IMR-90 (cell line): ENCODE measurements at places on chromosomes 6 and 20. TPM values are rescaled to one million over a fixed set of nuclear protein-coding genes. Genes with fewer than 3 reads are reported as not detected.

MROH8 gene
- total RNA-seq = 1.1 and 1.8 TPM in 2 replicates

PDYN gene
- total RNA-seq = not detected in 2 replicates

STX11 gene
- 0.54 and 0.56 TPM in 2 replicates for total RNA-seq

TBC1D20 gene
- 36.7 and 42.8 TPM in 2 replicates for total RNA-seq

HAO1 gene
- not detected in 2 replicates for total RNA-seq

GLO1 gene
- 111 and 177 TPM in 2 replicates for total RNA-seq

SYTL3 gene
- total RNA-seq = 3.6 and 4.3 TPM in 2 replicates

CRNKL1 gene
- 20.1 and 33.9 TPM in 2 replicates for total RNA-seq

ECT2L gene
- total RNA-seq = not detected in 2 replicates

DNA sequence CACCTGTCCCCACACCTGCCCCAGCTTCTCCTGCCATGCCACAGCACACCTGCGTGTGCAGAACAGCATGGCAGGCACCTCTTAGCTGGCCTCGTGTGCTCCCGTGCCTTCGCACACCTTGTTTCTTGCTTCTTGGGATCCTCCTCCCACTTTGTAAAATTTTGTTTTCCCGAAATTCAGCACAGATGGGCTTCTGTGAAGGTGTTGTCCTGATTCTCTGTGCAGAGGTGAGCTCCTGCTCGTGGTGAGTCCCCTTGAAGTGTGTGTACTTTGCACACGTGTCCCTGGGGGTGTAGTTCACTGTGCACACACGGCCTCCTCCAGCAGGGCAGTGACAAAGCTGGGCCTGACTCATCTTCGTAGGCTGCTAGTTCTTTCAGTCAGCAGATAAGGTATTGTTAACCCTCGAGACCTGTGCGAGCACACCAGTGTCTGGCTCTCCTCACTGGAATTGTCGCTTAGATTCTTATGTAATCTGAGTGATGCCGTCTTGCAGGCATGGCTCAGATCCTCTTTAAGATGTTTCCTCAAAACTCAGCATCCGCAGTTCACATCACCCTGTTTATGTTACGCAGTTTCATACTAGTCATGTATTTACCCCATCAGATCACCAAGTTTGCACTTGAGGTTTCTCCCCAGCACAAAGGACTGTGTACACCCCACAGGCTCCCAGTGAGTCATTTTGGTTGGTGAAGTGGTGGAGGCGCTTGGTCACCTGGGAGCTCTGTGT lies 77.7 kb downstream of the CDYL start:
- no peaks in the 10 kb centered on the region; the same call in 1 of the 2 replicates for H3K4me1 ChIP-seq
- no peak overlapping the region for H3K4me3 ChIP-seq
- 0 out of 2 replicates have a peak, but pooled peaks cover 2% of the 10 kb centered on the region for H3K36me3 ChIP-seq
- no peak overlapping the region for H3K27ac ChIP-seq
- H3K27me3 ChIP-seq = no peaks in the 10 kb centered on the region

GRCh38 chr6:90496258-90497016 lies 90.4 kb downstream of the MAP3K7 start:
- H3K4me3 ChIP-seq = no peak overlapping the region
- no peak for DNase-seq
- no peaks in the 10 kb centered on the region for H3K36me3 ChIP-seq

GRCh38 chr6:10837622-10837994 lies 731 bp downstream of the MAK start:
- peaks cover 3% of the 10 kb centered on the region; the same call in 1 of the 2 replicates for H3K4me1 ChIP-seq
- no peaks in the 10 kb centered on the region for H3K36me3 ChIP-seq
- no peak overlapping the region for H3K27ac ChIP-seq
- H3K27me3 ChIP-seq = peaks cover 30% of the 10 kb centered on the region

DNA sequence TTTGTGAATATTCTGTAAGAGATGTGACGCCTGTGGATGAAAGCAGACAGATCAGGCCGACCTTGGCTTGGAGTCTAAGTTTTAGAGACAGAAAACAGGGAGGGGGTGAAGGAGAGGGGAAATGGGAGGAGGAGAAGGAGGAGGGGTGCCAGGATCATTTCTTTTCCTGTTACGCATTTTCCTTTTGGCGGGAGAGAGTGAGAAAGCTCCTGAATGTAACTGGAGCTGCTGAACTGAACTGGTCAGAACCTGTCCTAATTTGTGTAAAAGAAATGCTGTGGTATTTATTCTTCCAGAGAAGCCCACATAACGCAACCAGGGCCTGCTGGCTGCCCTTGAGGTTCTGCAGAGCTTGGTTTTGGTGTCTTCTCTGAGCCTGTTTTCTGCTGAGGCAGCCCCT lies 41.9 kb downstream of the UTRN start:
- H3K36me3 ChIP-seq = no peaks in the 10 kb centered on the region
- H3K4me3 ChIP-seq = no peak overlapping the region
- peaks cover 11% of the 10 kb centered on the region for H3K4me1 ChIP-seq
- DNase-seq = no peak
- no peaks in the 10 kb centered on the region for H3K27me3 ChIP-seq

DNA sequence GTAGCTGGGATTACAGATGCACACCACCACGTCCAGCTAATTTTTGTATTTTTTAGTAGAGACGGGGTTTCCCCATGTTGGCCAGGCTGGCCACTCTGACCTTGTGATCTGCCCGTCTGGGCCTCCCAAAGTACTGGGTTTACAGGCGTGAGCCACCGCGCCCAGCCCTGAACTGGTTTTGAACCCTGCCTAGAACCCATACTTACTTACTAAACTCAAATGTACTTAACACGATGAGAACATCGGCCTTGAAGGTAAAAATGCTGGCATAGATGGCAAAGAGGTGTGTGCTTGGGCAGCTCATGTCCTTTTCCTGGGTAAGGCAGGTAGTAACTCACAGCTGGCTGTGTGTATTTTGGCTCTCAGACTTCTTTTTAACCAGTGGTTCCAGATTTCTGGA lies 3.2 kb upstream of the ARMC12 start:
- no peak overlapping the region for H3K27ac ChIP-seq
- H3K4me3 ChIP-seq = no peak overlapping the region
- DNase-seq = no peak
- H3K36me3 ChIP-seq = no peaks in the 10 kb centered on the region
- H3K4me1 ChIP-seq = no peaks in the 10 kb centered on the region

DNA sequence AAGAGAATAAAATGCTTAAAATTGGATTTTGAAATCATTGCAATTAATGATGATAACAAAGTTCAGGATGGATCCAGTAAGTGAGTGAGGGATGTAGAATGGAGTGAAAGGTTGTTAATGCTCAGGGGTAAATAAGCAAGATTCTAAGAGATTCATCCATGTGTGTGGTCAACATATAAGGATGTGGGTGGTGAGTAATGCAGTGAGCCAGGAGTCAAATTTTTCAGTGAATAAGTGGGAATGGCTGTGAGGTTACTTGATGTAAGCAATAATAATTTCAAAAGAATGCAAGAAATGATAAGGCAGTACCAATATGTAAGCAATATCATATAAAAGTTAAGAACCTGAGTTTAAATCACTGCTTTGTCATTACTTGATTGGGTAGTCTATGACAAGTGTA lies 207.5 kb upstream of the ADGRB3 start:
- no peaks in the 10 kb centered on the region for H3K36me3 ChIP-seq
- H3K4me1 ChIP-seq = no peaks in the 10 kb centered on the region
- no peak overlapping the region for H3K27ac ChIP-seq
- peak; percentile 0 for DNase-seq
- no peak overlapping the region for H3K4me3 ChIP-seq
- H3K27me3 ChIP-seq = no peaks in the 10 kb centered on the region

DNA sequence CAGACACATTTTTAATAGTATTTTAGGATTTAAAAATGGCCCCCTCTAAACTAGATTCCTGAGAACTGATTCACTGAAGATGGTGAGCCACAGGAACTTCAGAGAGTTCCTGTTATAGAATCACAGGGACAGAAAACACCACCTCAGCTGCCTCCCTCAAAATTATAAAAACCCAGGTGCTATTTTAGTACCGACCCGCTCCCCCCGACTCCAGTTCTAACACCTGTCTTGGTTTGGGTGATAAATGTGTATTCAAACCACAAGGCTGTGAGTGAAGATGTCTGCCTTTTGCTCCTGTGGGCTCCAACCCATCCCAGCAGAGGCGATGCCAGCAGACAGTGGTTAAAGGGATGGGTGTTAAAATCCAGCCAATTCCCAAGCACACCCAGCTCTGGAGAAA lies 127.4 kb upstream of the LY86 start:
- no peak for DNase-seq
- no peak overlapping the region for H3K4me3 ChIP-seq
- no peaks in the 10 kb centered on the region for H3K36me3 ChIP-seq
- no peak overlapping the region for H3K27ac ChIP-seq
- H3K27me3 ChIP-seq = no peaks in the 10 kb centered on the region
- no peaks in the 10 kb centered on the region for H3K4me1 ChIP-seq

DNA sequence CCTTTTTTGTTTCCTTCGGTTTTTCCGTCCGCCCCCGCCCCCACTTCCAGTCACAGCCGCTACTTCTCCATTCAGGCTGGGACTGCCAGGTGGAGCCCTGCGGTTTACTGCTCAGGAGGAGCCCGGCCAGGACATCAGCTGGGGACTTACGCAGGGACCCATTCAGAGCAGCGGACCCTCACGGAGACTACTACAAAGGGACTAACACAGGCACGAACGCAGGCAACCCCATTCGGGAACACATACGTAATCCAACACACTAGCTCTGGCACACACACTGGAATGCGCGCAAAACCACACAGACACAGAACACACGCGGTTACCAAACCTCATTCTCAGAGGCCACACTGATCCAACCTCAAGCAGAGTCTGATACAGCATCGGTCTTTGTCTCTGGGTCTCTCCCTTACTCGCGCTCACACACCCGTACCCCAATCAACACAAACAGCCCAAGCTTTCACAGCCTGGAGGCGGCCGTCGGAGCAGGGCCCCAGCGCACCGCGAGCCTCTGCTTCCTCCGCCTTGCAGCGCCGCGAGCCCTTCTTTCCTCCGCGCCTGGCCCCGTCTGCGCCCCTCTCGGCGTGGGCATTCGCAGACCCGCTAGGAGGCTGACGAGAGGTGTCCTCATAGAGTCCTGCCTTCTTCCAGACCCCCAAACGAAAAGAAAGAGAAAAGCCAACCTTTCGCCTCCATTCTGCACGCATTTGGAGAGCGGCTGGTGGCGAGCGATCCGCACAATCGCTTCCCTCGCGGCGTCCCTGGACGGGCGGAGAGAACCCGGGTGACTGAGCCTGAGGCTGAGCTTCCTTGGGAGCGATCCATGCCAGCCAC lies 1.1 kb upstream of the SLC32A1 start:
- peaks cover 91% of the 10 kb centered on the region for H3K27me3 ChIP-seq
- no peak for DNase-seq
- no peak overlapping the region for H3K4me3 ChIP-seq
- no peaks in the 10 kb centered on the region; the same call in 1 of the 2 replicates for H3K4me1 ChIP-seq

GRCh38 chr6:27096834-27097511 lies 150.5 kb upstream of the PRSS16 start:
- H3K36me3 ChIP-seq = no peaks in the 10 kb centered on the region
- no peak overlapping the region; the same call in 1 of the 2 replicates for H3K27ac ChIP-seq
- H3K4me3 ChIP-seq = peak overlapping the region; percentile 66
- DNase-seq = peak; percentile 75

GRCh38 chr6:110876806-110877564 lies 2.4 kb downstream of the AMD1 start:
- H3K27me3 ChIP-seq = no peaks in the 10 kb centered on the region
- H3K4me1 ChIP-seq = peaks cover 8% of the 10 kb centered on the region
- H3K36me3 ChIP-seq = no peaks in the 10 kb centered on the region

GRCh38 chr6:111357705-111358104 lies 125.3 kb downstream of the REV3L start:
- no peak for DNase-seq
- no peaks in the 10 kb centered on the region for H3K27me3 ChIP-seq
- H3K27ac ChIP-seq = no peak overlapping the region
- peaks cover 4% of the 10 kb centered on the region for H3K4me1 ChIP-seq
- H3K36me3 ChIP-seq = peaks cover 17% of the 10 kb centered on the region

GRCh38 chr20:12660918-12661317 lies 347.9 kb upstream of the SPTLC3 start:
- no peaks in the 10 kb centered on the region for H3K4me1 ChIP-seq
- no peaks in the 10 kb centered on the region for H3K27me3 ChIP-seq
- no peak overlapping the region for H3K4me3 ChIP-seq
- H3K27ac ChIP-seq = no peak overlapping the region
- DNase-seq = no peak

GRCh38 chr20:51496964-51497363 lies 45.6 kb downstream of the NFATC2 start:
- H3K27me3 ChIP-seq = no peaks in the 10 kb centered on the region
- H3K4me3 ChIP-seq = no peak overlapping the region
- H3K36me3 ChIP-seq = no peaks in the 10 kb centered on the region
- DNase-seq = no peak

- no peak overlapping the region for H3K27ac ChIP-seq
- H3K4me3 ChIP-seq = no peak overlapping the region
- H3K27me3 ChIP-seq = no peaks in the 10 kb centered on the region
Measured at GRCh38 chr6:170147056-170147787, 143.7 kb downstream of the DLL1 start.

DNA sequence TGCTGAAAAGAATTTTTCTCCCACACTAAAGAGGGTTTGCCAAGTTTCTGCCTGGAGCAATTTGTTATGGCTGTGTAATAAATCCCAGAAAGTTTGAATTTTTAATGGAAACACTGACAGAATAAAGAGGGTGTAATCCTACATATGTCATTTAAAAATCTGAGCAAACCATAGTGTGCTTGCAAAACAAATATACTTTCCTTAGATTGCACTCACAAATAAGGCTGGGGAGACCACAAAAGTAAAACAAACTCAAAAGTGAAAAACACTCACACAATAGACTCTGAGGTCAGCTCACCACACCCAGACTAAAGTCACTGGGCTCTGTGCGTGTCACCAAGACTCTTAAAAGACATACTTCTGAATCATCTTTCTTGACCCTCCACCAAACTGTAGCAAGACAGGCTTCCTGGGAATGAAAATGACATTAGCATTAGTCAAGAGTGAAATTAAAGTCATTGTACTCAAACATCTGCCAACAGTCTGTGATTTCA lies 4.8 kb upstream of the ATXN1 start:
- H3K4me1 ChIP-seq = peaks cover 24% of the 10 kb centered on the region
- H3K36me3 ChIP-seq = no peaks in the 10 kb centered on the region
- H3K27me3 ChIP-seq = no peaks in the 10 kb centered on the region
- H3K27ac ChIP-seq = no peak overlapping the region; the same call in 1 of the 2 replicates
- H3K4me3 ChIP-seq = no peak overlapping the region

DNA sequence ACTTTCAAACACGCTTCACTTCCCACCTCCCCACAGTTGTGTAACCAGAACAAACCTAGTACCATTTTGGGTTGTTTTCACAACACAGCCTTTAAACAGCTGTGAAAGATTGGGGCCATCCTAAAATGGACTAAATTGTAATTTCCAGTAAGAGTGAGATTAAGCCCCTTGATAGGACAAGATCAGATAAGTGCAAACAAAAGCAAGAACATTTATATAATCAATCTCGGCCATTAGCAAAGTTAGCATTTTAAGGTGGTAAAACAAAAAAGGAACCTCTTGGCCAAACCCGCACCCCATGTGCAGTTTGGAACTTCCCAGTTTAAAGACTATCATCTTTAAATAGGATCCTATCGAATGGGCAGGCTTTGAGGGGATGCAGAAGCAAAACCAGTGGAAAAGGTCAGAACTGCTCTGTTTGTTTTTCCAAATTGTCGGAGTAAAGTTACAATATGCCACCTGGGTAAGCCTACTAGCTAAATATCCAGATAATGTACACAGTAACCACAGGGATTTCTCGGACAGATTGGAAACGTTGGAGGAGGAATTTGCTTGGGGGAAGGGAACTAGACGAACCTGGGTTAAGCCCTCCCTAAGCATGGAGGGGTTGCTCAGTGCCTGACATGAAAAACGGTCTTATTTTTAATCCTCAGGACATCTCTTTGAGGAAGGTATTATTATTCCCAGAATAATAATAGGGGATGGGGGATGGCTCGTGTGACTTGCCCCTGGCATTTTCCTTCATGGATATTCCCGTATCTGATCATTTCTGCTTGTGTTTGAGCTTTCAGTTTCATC lies 159.8 kb upstream of the SALL4 start:
- no peaks in the 10 kb centered on the region for H3K27me3 ChIP-seq
- H3K4me1 ChIP-seq = peaks cover 7% of the 10 kb centered on the region; the same call in 1 of the 2 replicates
- H3K27ac ChIP-seq = no peak overlapping the region
